ENCODE measurements at places on chromosomes 1 and 21.
A peak's percentile ranks its signal among the peaks of the same experiment; 100 is the strongest.

DNA sequence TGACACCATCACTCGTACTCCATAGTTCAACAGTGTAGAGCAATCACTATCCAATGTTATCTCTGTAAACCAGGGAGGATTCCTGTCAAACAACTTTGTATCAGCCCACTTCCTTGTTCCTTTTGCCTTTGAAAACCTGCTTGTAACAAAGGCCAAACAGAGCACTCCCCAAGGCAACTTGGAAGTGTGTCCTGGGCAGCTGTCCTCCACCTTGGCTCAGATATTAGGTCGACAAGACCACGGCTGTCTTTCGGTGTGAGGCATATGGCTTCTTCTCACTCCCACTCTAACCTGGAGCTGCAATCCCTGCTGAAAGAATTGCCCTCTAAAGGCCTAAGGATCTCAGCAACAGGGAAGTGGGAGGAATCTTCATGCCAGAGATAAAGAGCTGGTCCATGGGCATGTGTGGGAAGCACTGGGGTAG lies 66.7 kb downstream of the ITPKB start:
- peak; percentile 21 for DNase-seq

GRCh38 chr1:92749024-92749634 lies 35.8 kb downstream of the EVI5 start:
- DNase-seq: no peak

GRCh38 chr1:157856538-157856937 lies 14.9 kb upstream of the CD5L start:
- no peak for DNase-seq

- DNase-seq: no peak
Measured at GRCh38 chr1:55947446-55947845, 631.9 kb downstream of the PLPP3 start.

- DNase-seq: peak; percentile 78
Measured at GRCh38 chr21:45974073-45975019, 7.2 kb upstream of the COL6A1 start.

DNA sequence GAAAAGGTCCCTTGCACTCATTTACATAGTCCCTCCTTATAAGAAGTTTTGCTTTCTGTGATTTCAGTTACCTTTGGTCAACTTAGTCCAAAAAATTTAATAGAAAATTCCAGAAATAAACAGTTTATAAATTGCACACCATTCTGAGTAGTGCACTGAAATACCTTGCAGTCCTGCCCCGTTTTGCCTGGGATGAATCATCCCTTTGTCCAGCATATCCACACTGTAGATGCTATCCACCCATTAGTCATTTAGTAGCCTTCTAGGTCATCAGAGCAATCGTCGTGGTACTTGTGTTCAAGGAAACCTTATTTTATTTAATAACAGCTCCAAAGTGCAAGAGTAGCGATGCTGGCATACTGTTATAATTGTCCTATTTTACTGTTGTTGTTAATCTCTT lies 38.0 kb downstream of the SPRTN start:
- no peak for DNase-seq

DNA sequence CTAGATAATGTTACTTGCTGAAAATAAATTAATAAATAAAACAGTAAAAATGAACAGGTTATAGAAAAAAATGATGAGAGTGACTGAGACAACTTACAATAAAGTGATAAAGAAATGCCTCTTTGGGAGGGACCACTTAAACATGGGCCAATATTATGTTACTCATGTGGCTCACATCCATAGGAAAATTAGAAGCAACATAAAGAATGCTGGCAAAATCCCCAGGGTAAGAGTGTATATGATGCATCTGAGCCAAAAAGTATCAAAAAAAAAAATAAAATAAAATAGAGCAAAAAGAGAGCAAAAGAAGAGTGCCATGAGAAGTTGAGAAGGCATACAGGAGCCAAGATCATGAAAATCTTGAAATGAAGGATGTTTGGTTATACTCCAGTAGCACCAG lies 818.0 kb downstream of the LTN1 start:
- DNase-seq: no peak

GRCh38 chr1:202687370-202687769 lies 22.9 kb downstream of the SYT2 start:
- DNase-seq: no peak

GRCh38 chr1:19563324-19564097 lies 78.2 kb upstream of the CAPZB start:
- DNase-seq: peak; percentile 82

DNA sequence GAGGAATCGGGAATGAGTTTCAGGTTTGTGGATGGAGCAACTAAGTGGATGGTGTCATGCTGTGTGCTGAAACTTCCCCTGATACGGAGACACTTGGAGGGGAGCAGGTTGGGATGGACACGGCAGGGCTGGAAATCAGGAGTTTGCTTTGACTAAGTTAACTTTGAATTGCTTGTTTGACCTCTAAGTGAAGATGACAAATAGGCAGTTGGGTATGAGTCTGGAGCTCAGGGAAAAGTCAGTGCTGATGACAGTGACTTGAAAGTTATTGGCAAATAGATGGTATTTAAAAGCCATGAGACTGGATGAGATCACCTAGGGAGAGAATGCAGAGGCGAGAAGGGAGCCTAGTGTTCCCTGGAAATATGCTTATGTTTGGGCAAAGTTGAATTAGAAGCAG lies 12.8 kb upstream of the ZSCAN20 start:
- DNase-seq: no peak

- no peak for DNase-seq
Measured at GRCh38 chr1:160814316-160814715, 18.3 kb downstream of the LY9 start.
